ENCODE measurements at places on chromosomes 1 and 21. TPM values are rescaled to one million over a fixed set of nuclear protein-coding genes. Genes with fewer than 3 reads are reported as not detected.

Gene MPZ
- 2.2 TPM for total RNA-seq

Gene FCRL4
- not detected for total RNA-seq

Gene NEXN
- total RNA-seq: 1.1 TPM

Gene EXOC8
- 7.8 TPM for total RNA-seq

Gene EPHB2
- total RNA-seq: 31.2 TPM

Gene RAB4A
- 43.4 TPM for total RNA-seq

Gene HRNR
- not detected for total RNA-seq

Gene CDK11A
- 10.9 TPM for total RNA-seq

Gene LRIG2
- 12.1 TPM for total RNA-seq

Gene LRRN2
- total RNA-seq: not detected

Gene ADAMTS4
- total RNA-seq: 0.05 TPM

Gene IFFO2
- total RNA-seq: 50.2 TPM

Gene NPR1
- not detected for total RNA-seq

Gene TMEM200B
- total RNA-seq: 0.63 TPM

Measured in airway epithelial cell (primary cell).